Mesothelial cell of epicardium (in vitro differentiated cells): ENCODE measurements at places on chromosomes 12 and 14. TPM values are rescaled to one million over a fixed set of nuclear protein-coding genes. Genes with fewer than 3 reads are reported as not detected.

DNA sequence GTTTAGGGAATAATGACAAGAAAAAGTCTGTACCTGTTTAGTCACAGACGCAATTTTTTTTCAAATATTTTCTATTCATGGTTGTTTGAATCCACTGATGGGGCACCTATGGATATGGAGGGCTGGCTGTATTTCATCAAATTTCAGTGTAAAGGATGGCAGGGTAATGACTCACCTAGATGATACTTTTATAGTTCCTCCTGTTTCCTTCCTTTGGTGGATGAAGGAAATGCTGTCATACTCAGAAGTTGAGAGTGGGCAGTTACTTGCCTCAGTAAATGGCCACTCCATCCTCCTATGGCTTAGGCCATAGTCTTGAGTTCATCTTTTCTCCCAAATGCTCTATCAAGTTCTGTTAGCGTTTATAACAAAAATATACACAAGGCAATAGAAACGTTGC is 18.9 kb upstream of the C12orf71 start:
- DNase-seq, result no peak

- no peak for DNase-seq
Measured at GRCh38 chr14:76273346-76273745, 102.6 kb upstream of the ESRRB start.

DNA sequence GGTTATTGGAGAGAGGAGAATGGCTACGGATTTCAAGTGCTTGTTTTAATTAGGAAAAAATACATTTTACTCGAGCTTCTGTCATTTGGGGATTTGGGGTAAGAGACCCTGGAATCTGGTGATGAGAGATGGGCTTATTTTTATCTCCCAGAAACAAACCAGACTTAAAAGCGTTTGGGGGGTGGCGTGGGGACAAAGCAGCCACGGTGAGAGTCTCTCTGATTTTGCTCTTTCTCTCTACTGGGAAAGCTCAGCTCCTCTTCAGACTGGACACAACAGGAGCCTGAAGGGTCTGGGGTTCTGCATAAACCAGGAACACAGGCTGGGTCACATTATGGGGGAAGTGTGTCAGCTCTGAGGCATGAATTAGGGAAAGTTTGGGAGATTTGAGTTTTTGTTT is 3.8 kb downstream of the VSX2 start:
- DNase-seq, result no peak

The ETNK1 gene
- 99.4 to 106 TPM (median 105 TPM) in 3 replicates for total RNA-seq

- DNase-seq, result no peak
Measured at GRCh38 chr12:51318846-51319599, 5.0 kb downstream of the BIN2 start.
